ENCODE measurements at places on chromosomes 7 and 10.

DNA sequence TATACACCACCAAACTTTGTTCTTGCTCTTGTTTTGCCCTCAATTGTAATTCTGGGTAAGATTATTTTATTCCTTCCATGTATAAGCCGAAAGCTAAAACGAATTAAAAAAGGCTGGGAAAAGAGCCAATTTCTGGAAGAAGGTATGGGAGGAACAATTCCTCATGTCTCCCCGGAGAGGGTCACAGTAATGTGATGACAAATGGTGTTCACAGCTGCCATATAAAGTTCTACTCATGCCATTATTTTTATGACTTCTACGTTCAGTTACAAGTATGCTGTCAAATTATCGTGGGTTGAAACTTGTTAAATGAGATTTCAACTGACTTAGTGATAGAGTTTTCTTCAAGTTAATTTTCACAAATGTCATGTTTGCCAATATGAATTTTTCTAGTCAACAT lies 12.5 kb upstream of the CFAP69 start:
- no peak for DNase-seq

DNA sequence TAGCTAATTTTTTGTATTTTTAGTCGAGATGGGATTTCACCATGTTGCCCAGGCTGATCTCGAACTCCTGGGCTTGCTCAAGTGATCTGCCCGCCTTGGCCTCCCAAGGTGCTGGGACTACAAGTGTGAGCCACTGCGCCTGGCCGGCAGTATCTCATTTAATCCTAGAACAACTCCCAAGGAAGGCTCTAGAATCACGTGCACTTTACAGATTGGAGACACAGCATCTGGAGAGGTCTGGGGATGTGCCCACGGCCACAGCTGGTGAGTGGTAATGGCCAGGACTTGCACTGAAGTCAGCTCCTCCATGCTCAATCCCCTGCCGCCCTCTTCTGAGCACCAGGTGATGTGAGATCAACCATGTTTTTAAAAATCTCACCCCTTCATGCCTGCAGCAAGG lies 43.1 kb downstream of the CARD11 start:
- no peak for DNase-seq

DNA sequence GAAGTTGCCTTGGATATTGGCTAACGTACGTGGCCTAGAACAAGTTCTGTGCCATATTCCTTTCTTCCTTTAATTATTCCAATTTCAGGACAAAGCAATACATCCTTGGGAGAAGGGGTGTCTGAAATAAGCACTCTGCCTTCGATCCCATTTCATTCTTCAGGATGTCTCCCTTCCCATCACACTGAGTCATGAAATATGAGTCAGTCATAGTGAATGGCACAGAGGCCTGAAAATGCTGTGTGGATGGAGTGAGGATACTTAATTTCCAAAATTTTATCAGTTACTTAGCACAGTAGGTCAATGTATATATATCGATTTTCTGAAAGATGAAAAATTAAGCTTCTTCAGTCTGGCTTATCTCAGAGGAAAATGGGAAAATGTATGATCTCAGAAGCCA lies 19.5 kb downstream of the EVX1 start:
- DNase-seq: no peak

GRCh38 chr7:51189777-51190176 lies 126.8 kb downstream of the COBL start:
- no peak for DNase-seq

DNA sequence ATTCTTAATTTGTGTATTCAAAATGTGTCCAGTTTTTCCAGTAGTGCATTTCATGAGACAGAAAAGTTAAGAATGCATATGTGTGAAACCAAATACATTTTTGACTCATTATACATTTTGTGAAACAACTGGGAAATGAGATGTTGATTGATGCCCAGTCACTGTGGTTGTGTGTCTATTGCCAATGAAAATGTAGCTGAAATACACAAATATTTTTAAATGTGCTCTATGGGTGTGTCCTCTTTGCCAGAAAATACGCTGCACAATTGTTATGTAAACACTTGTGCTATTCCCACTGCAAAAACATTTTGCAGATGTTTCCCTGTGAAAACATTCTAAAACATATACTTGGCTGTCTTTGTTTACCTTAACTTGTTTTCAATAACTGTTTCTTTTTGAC lies 395.2 kb downstream of the TFEC start:
- DNase-seq: no peak

DNA sequence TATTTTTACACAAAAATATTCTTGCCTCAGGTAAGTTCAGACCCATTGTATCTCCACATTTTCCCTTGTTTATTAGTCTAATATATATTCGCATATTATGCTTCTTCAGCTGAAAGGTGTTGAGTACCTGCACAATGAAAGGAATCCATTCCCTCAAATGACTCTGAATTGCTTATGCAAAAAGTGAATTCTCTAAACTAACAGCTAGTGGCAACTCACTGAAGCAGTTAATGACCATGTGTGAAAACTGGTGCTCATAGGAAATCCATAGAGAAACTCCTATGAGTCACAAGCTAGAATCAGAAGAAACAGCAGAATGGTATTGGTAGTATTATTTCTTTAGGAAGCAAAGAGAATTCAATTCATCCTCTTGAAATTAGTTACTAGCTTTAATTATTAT lies 33.5 kb upstream of the RNF148 start:
- no peak for DNase-seq

- DNase-seq: no peak
These were observed 86.9 kb downstream of the MPP7 start for GRCh38 chr10:28215930-28216329.

DNA sequence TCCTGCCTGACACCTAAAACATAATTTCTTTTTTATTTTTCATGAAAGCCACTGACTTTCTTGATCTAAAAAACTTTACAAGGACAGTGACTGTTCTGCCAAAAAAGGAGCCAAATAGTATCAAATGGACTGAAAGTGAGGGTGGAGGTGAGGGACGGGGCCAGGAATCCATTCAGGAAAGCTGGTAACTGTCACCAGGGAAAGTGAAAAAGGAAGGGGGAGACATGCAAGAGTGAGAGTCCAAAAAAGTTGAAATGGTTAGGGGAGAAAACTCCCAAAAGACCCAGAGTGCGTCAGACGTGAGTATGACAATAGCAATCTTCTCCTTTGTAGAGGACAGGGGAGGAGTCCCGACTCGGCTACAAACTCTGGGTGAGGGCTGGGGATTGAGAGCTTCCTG lies 2.9 kb upstream of the PRAP1 start:
- DNase-seq: no peak

All from large intestine (tissue), 12 donors.